ENCODE measurements at places on chromosomes 4 and X.

DNA sequence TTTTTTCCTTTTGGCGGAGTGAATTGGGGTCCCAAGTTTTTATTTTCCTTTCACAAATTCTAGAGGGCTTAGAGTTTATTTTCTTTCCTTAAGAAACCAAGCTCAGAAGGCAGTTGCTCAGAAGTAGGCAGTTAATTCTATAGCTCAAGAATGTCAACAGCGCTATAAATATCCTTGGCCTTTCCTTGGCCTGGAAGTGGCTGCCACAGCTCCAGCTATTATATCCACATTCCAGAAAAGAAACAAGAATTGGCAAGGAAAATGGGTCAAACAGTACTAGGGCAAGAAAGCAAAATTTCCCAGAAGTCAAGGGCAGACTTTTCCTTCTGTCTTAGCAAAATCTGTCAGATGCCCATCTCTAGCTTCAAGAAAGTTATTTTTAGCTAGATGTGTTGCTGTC, 31.0 kb downstream of the SLC10A6 start:
- no peak for DNase-seq

GRCh38 chr4:122758033-122758432, 25.5 kb downstream of the BBS12 start:
- no peak for DNase-seq

GRCh38 chrX:22378296-22378695, 105.6 kb downstream of the CBLL2 start:
- no peak for DNase-seq

DNA sequence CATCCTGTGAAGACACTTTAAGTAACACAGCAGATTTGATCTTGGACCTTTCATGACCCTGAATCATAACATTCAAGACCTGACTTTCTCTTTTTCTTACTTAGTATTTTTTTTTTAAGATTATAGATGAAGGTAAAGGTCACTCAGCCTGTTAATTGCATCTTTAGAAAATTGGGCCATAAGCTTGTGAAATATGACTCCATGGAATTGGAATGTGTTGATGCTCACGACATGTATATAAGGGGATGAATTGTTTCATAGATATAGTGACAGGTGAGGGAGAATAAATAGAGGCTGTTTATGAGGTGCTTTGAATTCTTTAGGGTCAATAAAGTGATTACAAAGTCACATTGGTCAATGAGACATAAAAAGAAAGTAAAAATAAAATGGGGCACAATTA, 27.7 kb upstream of the HS3ST1 start:
- no peak for DNase-seq

- DNase-seq = no peak
Observed at GRCh38 chrX:29824176-29824906, 391.0 kb upstream of the MAGEB2 start.

- DNase-seq = no peak
Observed at GRCh38 chr4:76856243-76857073, 41.5 kb downstream of the SOWAHB start.

GRCh38 chr4:84470204-84470785, 28.8 kb downstream of the NKX6-1 start:
- no peak for DNase-seq

DNA sequence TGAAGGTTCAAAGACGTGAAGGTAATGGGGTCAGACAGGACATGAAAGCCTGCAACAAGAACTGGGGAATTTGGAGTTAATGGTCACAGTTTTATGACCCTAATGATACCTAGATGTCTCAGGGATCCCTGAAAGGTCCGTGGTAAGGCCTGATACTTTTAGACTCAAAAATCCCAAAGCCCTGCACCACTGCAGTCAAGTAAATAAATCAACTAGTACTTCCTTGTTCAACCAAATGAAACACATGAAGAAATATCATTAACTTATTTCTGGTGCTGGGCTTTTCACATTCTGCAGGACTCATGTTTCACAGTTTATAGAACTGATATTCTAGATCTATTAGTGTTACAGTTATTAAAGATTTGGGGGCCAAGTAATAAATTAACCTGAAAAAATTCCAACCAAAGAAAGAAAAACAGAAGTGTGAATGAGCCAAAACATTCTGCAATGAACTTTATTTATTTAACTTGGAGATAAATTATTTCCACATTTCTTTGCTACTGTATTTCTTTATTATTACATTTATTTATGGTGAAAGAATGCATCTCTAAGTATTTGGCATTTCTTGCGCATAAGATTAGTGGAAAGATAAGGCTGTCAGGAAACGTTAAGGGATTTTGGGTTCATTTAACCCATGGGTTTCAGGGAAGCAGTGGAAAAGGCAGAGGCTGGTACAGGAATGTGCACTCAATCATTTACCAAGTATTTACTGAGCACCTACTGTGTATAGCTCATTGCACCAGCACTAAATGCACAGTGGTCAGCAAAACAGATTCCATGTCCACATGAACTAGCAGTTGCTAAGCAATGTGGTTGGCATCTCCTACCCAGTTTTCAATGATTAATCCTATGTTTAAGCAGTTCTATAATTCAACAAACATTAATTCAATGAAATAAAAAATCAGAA, 8.7 kb downstream of the WDFY3 start:
- no peak for DNase-seq

- DNase-seq = no peak
Observed at GRCh38 chrX:45508454-45508853, 307.8 kb upstream of the DIPK2B start.

DNA sequence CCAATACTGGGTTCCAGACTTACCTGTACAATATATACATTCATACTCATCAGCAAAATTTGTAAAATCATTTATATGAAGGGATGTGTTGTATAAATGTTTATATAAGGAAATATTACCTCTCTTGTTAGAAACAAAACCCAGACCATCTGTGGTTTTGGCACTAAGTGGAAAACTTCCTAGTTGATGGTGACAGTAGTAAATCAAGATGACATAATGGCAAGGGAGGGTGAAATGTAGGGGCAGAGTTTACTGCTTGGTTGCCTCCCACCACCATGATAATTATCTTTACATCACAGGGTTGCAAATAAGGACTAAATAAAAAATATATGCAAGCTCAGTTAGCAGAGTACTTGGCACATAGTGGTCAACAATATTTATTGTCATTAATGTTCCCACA, 365.3 kb upstream of the TEX13C start:
- DNase-seq = no peak

GRCh38 chr4:158724637-158725036, 1.4 kb upstream of the PPID start:
- DNase-seq = no peak

GRCh38 chrX:69264158-69264581, 98.9 kb upstream of the PJA1 start:
- no peak for DNase-seq

DNA sequence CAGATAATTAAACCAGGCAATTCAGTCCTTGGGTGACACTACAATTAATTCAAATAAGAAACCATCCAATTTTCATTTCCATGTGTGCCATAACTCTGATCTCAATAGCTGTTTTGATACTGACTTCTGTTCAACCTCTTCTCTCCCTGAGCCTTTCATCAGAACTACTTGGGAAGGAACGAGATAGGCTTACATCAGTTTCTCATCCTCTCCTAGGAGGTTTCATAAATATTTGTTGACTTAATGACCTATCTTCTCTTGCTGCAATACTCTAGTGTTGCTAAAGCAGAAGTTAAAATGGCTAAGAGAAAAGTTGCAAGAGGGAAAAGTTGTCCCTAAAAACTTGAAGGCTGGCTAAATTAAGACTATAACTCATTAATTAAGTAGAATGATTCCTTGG, 41.8 kb downstream of the PRKG2 start:
- DNase-seq = no peak

GRCh38 chr4:135718019-135718418, 1516.4 kb upstream of the PABPC4L start:
- no peak for DNase-seq

GRCh38 chr4:122775987-122776836, 43.7 kb downstream of the BBS12 start:
- DNase-seq = no peak

GRCh38 chr4:93878566-93878965, 50.0 kb downstream of the ATOH1 start:
- no peak for DNase-seq

DNA sequence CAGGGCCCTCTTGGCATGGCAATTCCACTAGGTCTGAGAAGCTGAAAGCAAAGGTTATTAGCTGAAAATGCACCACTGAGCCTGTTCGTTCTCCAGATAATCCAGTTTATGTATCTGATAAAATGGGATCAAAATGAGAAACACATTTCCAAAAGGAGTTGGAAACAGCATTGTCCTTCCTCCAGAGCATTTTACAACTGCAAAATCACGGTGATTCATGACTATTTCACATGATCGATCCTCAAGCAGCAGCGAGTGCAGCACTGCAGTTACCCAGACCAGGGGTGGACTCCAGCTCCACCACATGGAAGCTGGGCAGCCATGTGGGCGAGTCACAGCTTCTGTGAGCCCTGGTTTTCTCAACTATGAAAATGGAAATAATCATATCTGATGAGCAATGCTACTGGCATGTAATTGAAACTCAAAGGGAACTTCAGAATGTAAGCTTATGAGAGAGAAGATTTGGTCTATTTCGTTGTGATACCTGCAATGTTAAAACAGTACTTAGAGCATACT, 78.7 kb upstream of the MSX1 start:
- no peak for DNase-seq

- DNase-seq = no peak
Observed at GRCh38 chrX:25295466-25295865, 279.7 kb upstream of the ARX start.

- no peak for DNase-seq
Observed at GRCh38 chr4:146511381-146511780, 10.4 kb downstream of the SLC10A7 start.

Measured in bone marrow (tissue), 2 donors.